ENCODE measurements at places on chromosomes 7 and 10. TPM values are rescaled to one million over a fixed set of nuclear protein-coding genes. Genes with fewer than 3 reads are reported as not detected.
A peak's percentile ranks its signal among the peaks of the same experiment; 100 is the strongest.

Gene TMEM213
- not detected for total RNA-seq

Gene DGKB
- total RNA-seq, result 2.1 TPM

GRCh38 chr7:50641442-50642405 lies 76.5 kb upstream of the DDC start:
- H3K27ac ChIP-seq, result no peak overlapping the region
- H3K4me1 ChIP-seq, result peaks cover 3% of the 10 kb centered on the region
- H3K36me3 ChIP-seq, result no peaks in the 10 kb centered on the region
- no peaks in the 10 kb centered on the region for H3K27me3 ChIP-seq
- no peak for DNase-seq

GRCh38 chr7:128881458-128882125 lies 18.9 kb downstream of the ATP6V1F start:
- no peaks in the 10 kb centered on the region for H3K27me3 ChIP-seq
- H3K36me3 ChIP-seq, result no peaks in the 10 kb centered on the region
- H3K27ac ChIP-seq, result no peak overlapping the region
- H3K4me1 ChIP-seq, result no peaks in the 10 kb centered on the region

DNA sequence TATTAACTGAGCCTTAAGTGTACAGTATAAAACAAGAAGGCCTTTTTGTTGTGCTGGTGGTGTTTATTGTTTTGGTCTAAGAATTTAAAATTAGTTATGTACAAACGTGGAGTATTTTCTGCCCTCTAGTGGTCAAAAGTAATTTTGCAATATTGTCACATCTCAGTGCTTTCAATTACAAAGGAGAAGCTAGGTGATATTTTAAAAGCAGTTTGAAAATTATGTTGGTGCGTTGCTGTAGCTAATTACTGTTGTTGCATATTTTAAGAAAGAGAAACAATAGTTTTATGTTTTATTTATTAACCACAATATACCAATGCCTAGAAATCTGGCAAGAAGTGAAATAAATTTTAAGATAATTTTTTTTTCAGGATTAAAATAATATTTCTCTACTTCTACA lies 11.4 kb downstream of the NPVF start:
- DNase-seq, result no peak
- H3K27ac ChIP-seq, result no peak overlapping the region
- no peaks in the 10 kb centered on the region for H3K27me3 ChIP-seq
- H3K4me3 ChIP-seq, result no peak overlapping the region

GRCh38 chr7:21923658-21924057 lies 22.0 kb downstream of the CDCA7L start:
- peaks cover 6% of the 10 kb centered on the region for H3K4me1 ChIP-seq
- H3K4me3 ChIP-seq, result no peak overlapping the region
- no peak overlapping the region for H3K27ac ChIP-seq
- no peaks in the 10 kb centered on the region for H3K27me3 ChIP-seq
- no peaks in the 10 kb centered on the region for H3K36me3 ChIP-seq
- DNase-seq, result peak; percentile 38

DNA sequence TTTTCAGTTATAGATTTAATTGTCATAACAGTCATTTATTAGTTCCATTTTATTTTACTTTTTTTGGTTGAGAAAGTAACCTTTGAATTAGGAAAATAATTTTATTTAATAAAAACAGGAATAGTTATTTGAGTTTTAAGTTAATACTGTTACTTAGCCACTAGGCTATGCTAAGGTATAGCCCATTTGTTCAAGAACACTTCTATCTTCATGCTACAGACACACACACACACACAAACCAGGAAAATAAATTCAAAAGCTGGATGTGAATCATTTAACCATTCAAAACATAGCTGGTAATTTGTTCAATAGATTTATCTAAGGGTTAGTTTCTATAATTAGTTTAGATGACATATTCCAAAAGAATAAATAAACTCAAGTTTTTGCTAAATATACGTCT lies 148.4 kb downstream of the RNF133 start:
- H3K36me3 ChIP-seq, result no peaks in the 10 kb centered on the region
- no peaks in the 10 kb centered on the region for H3K27me3 ChIP-seq
- no peak overlapping the region for H3K27ac ChIP-seq
- no peak for DNase-seq
- no peak overlapping the region for H3K4me3 ChIP-seq

All from thyroid gland (tissue), 4 donors.